ENCODE measurements at places on chromosomes 12 and 14.

- DNase-seq = no peak
Observed at GRCh38 chr12:113007166-113007565, 28.8 kb downstream of the OAS2 start.

GRCh38 chr12:8057839-8058238 lies 8.3 kb downstream of the C3AR1 start:
- no peak for DNase-seq

GRCh38 chr14:68222726-68223125 lies 403.1 kb downstream of the RAD51B start:
- no peak for DNase-seq

DNA sequence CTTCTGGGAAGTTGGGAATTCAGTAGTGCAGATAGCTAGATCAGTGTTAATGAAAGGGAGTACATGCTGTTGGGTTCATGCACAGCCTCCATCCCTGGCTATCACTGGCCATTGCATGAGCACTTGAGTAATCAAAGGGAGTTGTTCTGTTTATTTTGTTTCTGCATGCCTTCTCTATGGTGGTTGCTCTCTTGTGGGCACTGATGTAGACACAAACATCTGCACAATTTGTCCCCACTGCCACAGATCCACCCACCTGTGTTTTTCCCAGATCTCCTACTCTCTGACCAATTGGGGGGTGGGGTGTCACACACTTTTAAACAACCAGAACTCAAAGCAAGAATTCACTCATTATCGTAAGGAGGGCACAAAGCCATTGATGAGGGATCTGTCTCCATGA lies 89.7 kb upstream of the DHRS4 start:
- DNase-seq = no peak

GRCh38 chr12:93805736-93806141 lies 128.6 kb downstream of the CRADD start:
- DNase-seq = no peak

- no peak for DNase-seq
Observed at GRCh38 chr12:122834104-122834920, 945 bp upstream of the HIP1R start.

GRCh38 chr14:38522724-38523123 lies 266.8 kb upstream of the CLEC14A start:
- DNase-seq = no peak
